HCT116 (cell line): ENCODE measurements at places on chromosomes 5 and 9. TPM values are rescaled to one million over a fixed set of nuclear protein-coding genes. Genes with fewer than 3 reads are reported as not detected.

The GABBR2 gene
- 0.15 TPM for total RNA-seq

The ZNF658 gene
- 4.0 TPM for total RNA-seq

The MYMK gene
- total RNA-seq, result not detected

The DBH gene
- not detected for total RNA-seq

The PRXL2C gene
- total RNA-seq, result 10.4 TPM

The PCDHGA1 gene
- total RNA-seq, result 0.05 TPM

The FBXO38 gene
- total RNA-seq, result 36.3 TPM

DNA sequence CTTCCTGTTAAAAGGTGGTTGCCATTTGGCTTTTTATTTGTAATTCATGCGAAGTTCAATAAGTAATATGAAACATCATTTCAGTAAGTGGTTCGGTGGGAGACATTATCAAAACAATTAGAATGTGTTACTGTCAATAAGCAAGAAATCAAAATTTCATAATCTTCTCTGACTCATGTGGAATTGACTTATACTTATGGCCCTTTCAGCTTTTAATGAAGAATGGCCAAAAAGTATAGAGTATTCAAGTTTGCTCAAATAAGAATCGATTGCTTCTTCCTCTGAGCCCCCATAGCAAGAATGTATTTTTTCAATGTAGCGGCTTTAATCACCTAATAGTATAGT is 174.5 kb downstream of the AOPEP start:
- H3K4me3 ChIP-seq, result no peak overlapping the region
- no peak overlapping the region for H3K27ac ChIP-seq
- H3K27me3 ChIP-seq, result no peaks in the 10 kb centered on the region
- DNase-seq, result no peak

GRCh38 chr9:105483618-105484017 is 35.8 kb downstream of the FSD1L start:
- no peaks in the 10 kb centered on the region for H3K27me3 ChIP-seq
- no peak overlapping the region for H3K27ac ChIP-seq
- no peaks in the 10 kb centered on the region for H3K36me3 ChIP-seq
- no peak for DNase-seq

DNA sequence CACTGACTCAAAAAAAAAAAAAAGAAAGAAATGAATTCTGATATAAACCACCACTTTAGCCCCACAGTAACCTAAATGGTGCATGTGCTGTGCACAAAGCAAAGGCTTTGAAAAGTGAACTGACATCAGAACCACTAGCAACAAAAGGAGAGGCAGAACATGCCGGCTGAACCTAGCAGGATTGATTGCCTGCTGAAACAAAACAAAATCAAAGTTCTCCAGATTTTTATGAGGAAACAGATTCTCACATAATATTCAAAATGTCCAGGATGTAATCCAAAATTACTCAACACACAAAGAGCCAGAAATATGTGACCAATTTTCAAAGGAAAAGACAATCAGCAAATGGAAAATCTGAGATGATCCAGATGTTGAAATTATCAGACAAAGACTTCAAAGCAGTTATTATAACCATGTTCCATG is 37.9 kb downstream of the UBTD2 start:
- H3K36me3 ChIP-seq, result no peaks in the 10 kb centered on the region
- no peak overlapping the region for H3K4me3 ChIP-seq
- no peaks in the 10 kb centered on the region for H3K4me1 ChIP-seq
- no peak overlapping the region for H3K27ac ChIP-seq

- no peaks in the 10 kb centered on the region for H3K27me3 ChIP-seq
- no peak for DNase-seq
- no peak overlapping the region for H3K4me3 ChIP-seq
- H3K36me3 ChIP-seq, result no peaks in the 10 kb centered on the region
- no peak overlapping the region for H3K27ac ChIP-seq
- peaks cover 14% of the 10 kb centered on the region for H3K4me1 ChIP-seq
These were observed 2.7 kb upstream of the ADAM19 start for GRCh38 chr5:157578079-157578780.

GRCh38 chr9:72772661-72773060 is 180.2 kb downstream of the ALDH1A1 start:
- DNase-seq, result no peak
- no peaks in the 10 kb centered on the region for H3K36me3 ChIP-seq
- no peak overlapping the region for H3K27ac ChIP-seq
- no peaks in the 10 kb centered on the region for H3K4me1 ChIP-seq
- no peaks in the 10 kb centered on the region for H3K27me3 ChIP-seq
- H3K4me3 ChIP-seq, result no peak overlapping the region

DNA sequence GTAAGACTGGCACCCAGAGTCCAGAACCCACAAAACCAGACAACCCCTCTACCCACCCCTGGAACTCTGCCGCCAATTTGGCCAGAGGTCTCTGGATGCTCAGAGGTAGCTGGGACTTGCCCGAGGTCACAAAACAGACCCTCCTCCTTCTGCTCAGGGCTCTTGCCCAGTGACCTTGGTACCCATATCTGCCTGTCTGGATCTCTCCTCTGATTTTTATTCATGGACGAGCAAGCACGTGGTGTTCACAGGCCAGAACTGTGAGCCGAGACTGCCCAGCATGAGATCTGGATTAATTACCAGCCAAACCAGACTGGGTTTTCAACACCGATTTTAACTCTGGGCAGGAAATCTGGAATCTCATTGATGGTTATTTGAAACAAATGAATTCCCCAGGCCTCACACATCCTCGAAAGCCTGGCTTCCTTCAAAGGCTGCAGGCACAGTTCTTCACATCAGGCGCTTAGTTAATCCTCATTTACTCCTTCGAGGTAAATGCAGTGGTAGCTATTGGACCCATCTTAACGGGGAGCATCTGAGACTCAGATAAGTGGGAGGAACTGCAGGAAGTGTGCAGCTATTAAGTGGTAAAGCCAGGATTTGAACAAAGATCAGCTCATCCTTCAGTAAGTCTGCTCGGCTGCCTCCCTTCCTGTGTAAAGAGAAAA is 21.4 kb downstream of the COL27A1 start:
- H3K36me3 ChIP-seq, result no peaks in the 10 kb centered on the region
- H3K4me3 ChIP-seq, result no peak overlapping the region
- H3K4me1 ChIP-seq, result peaks cover 17% of the 10 kb centered on the region
- no peak for DNase-seq

DNA sequence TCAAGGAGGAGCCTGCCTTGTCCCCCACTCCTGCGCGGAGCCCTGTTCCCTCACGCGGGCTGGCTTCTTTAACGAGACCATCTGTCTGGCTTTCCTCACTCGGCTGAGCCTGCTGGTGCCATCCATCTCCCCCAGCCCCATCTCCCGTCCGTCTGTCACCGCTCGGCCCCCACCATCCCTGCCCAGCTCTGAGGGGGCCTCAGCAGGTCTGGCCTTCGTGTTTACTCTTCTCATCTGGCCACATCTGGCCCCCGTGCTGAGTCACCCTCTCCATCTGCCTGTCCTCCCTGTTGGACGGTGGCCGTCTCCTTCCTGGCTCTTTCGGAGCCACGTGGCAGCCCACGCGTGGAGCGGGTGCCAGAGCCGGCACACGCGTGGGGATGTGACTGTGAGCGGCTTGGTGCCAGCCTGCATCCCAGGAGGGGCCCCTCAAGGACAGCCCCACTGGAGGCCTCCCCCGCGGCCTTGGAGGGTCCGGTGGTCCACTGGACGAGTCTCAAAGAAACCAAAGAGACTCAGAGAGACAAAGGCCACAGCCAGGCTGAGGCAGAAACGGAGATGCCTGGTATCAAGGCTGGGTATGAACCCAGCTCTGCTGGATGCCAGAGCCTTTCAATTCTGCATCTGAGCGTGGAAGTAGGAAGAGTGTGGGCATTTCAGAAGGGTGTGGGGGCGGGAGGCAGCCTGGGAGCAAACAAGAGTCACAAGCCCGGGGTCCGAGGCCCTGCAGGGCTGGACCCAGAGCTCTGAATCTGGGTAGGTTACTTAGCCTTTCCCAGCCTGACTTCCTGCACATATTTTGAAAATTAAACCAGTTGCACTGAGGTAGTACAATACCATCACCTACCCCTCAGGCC is 76.7 kb upstream of the UNC5A start:
- H3K27ac ChIP-seq, result no peak overlapping the region
- H3K27me3 ChIP-seq, result 0 out of 2 replicates have a peak, but pooled peaks cover 5% of the 10 kb centered on the region
- no peak for DNase-seq
- H3K36me3 ChIP-seq, result no peaks in the 10 kb centered on the region

GRCh38 chr9:138076650-138077009 is 199.0 kb downstream of the CACNA1B start:
- H3K27ac ChIP-seq, result no peak overlapping the region
- no peak for DNase-seq
- H3K27me3 ChIP-seq, result no peaks in the 10 kb centered on the region
- no peaks in the 10 kb centered on the region for H3K4me1 ChIP-seq

GRCh38 chr5:54463713-54464112 is 8.2 kb downstream of the HSPB3 start:
- H3K4me1 ChIP-seq, result no peaks in the 10 kb centered on the region
- no peak overlapping the region for H3K27ac ChIP-seq
- no peak overlapping the region for H3K4me3 ChIP-seq
- DNase-seq, result no peak

- H3K27me3 ChIP-seq, result no peaks in the 10 kb centered on the region
- DNase-seq, result no peak
- H3K27ac ChIP-seq, result no peak overlapping the region
- H3K36me3 ChIP-seq, result peaks cover 3% of the 10 kb centered on the region; the same call in 1 of the 2 replicates
- no peaks in the 10 kb centered on the region for H3K4me1 ChIP-seq
These were observed 37.7 kb downstream of the IPO11 start for GRCh38 chr5:62450259-62450658.

DNA sequence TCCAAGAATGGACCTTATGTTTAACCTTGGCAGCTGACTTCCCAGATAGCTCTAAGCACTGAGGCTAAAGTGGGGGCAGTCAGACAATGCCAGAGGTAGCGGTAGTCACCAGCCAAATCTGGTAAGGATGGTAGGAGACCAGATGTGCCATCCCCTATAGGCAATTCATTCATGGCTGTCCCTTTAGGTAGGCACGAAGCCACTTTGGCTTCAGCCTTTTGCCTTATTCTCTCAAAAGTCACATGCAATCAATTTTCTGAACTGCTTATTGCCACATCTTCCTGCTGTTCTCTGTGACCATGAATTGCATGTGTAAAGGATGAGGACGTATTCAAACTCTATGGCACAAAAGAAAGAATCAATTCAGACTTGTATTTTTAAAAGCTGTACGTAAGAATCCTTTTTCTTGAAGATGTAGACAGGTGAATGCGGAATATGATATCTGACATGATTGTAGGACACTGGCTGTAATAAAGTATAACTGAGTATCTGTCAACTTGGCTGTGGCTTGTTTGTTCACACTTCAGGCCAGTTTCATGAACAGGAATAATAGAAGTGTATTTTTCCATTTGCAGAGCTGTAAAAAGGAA is 611.7 kb downstream of the NR2F1-AS1 start:
- H3K4me1 ChIP-seq, result no peaks in the 10 kb centered on the region
- no peaks in the 10 kb centered on the region for H3K27me3 ChIP-seq
- no peak overlapping the region for H3K27ac ChIP-seq
- H3K4me3 ChIP-seq, result no peak overlapping the region
- no peak for DNase-seq

DNA sequence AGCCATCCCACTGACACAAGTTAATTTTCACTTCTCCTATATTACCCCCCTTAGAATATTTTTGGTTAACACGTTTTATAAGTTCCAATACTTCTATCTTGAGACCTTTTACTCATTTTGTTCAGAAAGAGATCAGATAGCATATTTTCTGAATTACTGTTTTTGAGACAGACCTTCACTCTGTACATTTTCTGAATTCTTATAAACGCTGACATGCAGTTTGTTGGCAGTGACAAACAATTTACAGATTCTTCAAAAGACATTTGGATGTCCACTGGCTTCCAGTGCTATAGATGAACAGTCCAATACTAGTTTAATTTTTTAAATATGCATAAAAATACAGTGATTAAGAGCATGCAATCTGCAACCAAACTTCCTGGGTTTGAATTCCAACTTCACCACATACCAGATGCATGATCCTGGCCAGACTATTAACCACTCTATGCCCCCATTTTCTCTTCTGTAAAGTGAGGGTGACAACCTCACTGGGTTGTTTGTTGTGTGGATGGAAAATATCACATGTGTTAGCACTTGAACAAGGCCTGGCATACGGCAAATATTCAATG is 142.1 kb downstream of the AGTPBP1 start:
- H3K4me1 ChIP-seq, result no peaks in the 10 kb centered on the region
- no peak for DNase-seq
- H3K4me3 ChIP-seq, result no peak overlapping the region
- H3K36me3 ChIP-seq, result no peaks in the 10 kb centered on the region

- H3K36me3 ChIP-seq, result no peaks in the 10 kb centered on the region
- H3K4me3 ChIP-seq, result no peak overlapping the region
- peaks cover 32% of the 10 kb centered on the region for H3K4me1 ChIP-seq
- H3K27me3 ChIP-seq, result no peaks in the 10 kb centered on the region
These were observed 7.6 kb upstream of the RIC1 start for GRCh38 chr9:5621327-5621726.

DNA sequence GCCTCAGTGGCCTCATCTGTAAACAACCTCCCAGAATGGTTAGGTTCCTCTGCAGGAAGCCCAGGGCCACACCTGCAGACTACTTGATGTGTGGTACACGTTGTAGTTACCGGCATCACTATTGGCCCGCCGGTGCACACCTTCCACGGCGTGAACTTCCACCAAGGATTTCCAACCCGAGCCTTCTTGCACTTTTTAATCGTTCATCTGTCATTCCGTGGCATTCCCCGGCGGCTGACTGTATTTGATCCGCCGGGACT is 5.3 kb upstream of the TRIM41 start:
- H3K27me3 ChIP-seq, result no peaks in the 10 kb centered on the region
- H3K4me3 ChIP-seq, result no peak overlapping the region
- H3K27ac ChIP-seq, result peak overlapping the region; percentile 19; the same call in 1 of the 2 replicates
- peaks cover 12% of the 10 kb centered on the region for H3K4me1 ChIP-seq

DNA sequence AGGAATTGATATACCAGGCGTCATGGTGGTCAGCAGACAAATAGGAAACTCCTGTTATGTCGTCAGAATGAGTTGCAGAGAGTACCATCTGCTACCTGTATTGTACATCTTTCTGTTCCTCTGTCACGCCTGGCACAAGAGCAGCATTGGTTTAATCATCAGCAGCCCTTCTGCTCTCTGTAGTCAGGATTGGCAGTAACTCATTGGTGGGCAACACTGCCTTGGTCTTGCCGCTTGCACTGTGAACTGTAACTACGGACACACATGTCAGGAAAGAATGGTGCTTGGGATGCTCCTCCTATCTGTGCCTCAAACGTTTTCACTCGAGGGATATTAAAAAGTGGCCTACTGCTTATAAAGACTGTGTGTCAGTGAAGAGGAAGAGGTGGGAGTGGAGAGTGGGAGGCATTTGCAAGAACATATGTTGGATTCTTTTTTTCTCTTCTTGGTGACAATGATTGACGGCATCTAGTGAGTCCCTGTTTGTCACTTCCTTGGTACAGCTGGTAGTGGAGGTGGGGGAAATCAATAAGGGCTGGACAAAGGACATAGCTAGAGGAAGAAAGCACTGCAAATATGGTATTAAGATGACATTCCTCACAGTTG is 76.6 kb downstream of the F2RL2 start:
- no peaks in the 10 kb centered on the region for H3K36me3 ChIP-seq
- DNase-seq, result no peak
- no peak overlapping the region for H3K4me3 ChIP-seq

DNA sequence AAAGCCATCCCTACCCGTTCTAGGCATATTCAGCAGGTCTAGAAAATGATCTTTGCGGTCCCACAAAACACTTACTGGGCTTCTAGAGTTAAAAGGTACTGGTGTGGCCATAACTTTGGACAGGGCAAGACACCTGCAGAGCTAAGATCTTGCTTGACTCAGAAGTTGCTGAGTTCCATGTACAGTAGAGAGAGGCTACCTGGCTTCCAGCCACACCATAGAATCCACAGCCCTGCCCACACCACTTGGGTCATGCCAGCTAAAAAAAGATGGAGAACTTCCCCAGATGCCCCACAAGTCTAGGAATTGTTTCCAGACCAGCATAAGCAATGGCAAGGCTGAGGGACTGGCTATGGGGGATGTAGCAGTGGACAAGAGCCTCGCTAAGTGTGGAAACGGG is 52.1 kb downstream of the ABCA1 start:
- H3K4me1 ChIP-seq, result no peaks in the 10 kb centered on the region
- no peaks in the 10 kb centered on the region for H3K36me3 ChIP-seq
- no peak overlapping the region for H3K4me3 ChIP-seq
- no peak overlapping the region for H3K27ac ChIP-seq
- H3K27me3 ChIP-seq, result no peaks in the 10 kb centered on the region
